ENCODE measurements at places on chromosomes 2 and 18. TPM values are rescaled to one million over a fixed set of nuclear protein-coding genes. Genes with fewer than 3 reads are reported as not detected.

FRZB gene
- total RNA-seq: 0.04 TPM

BOD1L2 gene
- not detected for total RNA-seq

MC2R gene
- total RNA-seq: not detected

SPR gene
- total RNA-seq: 96.0 TPM

MXD1 gene
- 7.7 TPM for total RNA-seq

SLC16A14 gene
- not detected for total RNA-seq

INHA gene
- 4.1 TPM for total RNA-seq

CFAP65 gene
- total RNA-seq: not detected

DNA sequence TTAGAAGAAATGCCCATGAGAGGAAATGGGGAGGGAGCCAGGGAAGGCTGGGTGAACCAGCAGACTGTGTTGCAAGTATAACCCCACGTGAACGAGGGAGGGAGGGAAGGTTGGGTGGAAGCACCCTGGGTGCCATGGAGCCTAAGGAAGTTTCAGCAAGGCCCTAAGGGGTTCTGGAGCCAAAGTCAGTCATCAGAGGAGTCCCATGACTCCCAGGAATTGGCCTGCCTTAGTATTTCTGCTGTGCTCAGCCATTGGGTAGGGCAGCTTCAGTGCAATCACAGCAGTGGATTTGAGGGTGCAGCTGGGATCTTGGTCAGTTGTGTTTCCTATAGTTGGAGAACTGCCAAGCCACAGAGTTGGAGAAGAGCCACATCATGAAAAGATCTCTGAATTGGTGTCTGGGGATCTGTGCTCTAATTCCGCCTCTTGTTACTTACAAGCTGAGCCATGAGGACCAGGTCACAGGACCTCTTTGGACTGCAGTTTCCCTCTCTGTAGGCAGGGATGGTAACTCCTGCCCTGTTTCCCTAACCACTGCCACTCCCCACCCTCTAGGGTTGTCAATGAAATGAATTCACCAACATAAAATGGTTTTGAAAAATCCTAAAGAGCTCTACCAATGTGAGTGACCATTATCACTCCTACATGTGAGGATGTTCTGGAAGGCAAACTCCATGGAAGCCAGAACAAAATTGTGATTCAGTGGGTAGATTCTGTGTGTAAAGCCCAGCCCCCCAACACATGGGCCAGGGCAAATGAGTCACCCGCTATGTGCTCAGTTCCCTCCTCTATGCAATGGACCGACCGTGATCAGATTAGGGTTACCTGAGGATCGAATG lies 108.9 kb downstream of the CLIP4 start:
- DNase-seq: no peak

DNA sequence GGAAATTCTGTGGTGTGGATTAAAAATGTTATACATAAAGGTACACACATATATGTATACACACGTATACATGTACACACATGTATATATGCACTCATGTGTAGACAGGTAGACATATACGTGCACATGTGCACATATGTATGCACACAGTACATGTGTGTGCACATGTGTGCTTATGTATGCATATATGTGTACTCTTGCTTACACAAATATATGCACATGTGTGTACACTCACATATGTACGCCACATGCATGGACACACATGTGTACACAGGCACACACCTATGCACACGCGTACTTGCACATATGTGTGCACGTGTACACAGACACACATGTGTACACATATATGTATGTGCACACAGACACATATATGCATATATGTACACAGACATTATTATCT lies 142.8 kb upstream of the SALL3 start:
- no peak for DNase-seq

DNA sequence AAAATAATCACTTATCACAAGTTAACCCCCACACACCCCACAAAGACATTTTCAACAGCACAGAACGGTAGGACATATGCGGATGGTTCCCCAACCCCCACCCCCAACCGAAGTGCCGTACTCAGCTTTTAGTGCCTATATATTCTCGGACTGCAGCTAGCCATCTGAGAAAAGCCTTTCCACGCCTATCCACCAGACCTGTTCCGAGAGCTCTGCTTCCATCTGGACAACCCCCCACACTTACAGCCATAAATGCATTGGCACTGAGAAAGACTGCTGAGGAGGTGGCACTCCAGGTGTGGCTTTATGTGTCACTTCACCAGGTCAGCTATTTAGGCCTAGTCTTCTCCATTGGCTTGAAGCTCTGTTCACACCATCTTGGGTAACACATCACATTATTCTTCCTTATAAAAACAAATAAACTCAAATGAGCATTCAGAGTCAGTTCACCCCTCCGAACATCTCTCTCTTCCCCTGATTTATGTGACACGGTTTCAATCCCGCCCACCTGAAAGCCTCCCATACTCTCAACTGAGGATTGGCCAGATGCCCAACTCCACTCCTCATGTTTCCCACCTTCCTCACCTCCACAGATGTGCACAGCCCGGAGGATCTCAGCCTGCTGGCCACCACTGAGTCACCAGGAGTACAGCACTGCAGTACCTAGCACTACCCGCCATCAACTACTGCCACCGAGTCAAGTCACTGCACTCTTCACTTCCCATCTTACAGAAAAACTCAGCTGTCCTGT lies 127.4 kb downstream of the CACNB4 start:
- no peak for DNase-seq

DNA sequence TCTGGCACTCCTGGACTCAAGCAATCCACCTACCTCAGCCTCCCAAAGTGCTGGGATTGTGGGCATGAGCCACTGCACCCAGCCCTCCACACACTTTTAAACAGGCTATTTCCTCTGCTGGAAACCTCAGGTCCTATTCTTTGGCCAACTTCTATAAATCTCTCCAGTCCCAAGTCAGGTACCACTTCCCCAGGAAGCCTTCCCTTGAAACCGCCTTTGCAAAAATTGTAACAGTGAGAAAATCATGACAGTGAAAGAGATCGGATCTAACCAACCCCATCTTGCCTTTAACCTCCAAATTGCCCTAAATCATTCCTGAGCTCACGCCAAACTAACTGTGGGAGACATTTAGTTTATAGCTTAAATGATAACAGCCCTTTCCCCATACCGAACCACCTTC lies 67.3 kb upstream of the CABLES1 start:
- no peak for DNase-seq

GRCh38 chr2:240506406-240507059 lies 51.3 kb downstream of the ANKMY1 start:
- DNase-seq: no peak

GRCh38 chr2:28615706-28616105 lies 119.8 kb downstream of the PLB1 start:
- no peak for DNase-seq

GRCh38 chr2:151833984-151834383 lies 5.8 kb upstream of the ARL5A start:
- DNase-seq: no peak

DNA sequence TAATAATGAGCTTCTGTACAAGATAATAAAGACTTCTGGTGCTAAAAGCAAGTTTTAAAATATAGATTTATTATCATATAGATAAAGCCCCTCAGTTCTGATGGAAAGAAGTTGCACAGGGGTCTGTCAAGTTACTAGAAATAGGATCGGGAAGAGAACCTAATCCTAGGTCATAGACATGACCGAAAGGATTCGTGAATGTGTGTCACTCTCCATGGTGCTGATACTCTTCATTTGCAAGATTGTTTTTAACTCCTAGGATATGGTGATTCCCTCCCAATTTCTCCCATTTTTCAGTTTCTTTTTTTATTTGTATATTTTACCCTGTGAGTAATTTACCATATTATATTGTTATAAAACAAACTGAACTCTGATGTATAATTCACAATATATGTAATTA lies 58.9 kb upstream of the CTNNA2 start:
- DNase-seq: no peak

GRCh38 chr18:62434798-62435197 lies 88.0 kb upstream of the ZCCHC2 start:
- DNase-seq: no peak

DNA sequence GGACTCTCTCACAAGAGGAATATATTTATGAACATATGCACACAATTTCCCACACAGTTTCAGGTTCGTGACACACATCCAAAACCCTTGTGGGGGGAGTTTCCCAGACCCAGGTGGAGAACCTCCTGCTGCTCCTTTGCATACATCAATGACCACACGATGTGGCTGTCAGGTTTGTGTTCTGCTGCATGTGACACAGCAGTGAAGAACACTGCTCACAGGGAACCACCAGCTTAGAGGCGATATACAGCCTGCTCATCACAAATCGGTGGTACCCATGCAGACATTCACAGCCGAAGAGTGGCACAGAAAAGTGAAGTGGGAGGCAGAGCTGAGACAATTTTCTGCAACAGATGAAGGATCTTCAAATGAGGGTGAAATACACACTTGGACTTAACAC lies 175.6 kb upstream of the ZFP36L2 start:
- no peak for DNase-seq

- DNase-seq: no peak
These were observed 6.8 kb upstream of the GREB1 start for GRCh38 chr2:11527001-11527400.

DNA sequence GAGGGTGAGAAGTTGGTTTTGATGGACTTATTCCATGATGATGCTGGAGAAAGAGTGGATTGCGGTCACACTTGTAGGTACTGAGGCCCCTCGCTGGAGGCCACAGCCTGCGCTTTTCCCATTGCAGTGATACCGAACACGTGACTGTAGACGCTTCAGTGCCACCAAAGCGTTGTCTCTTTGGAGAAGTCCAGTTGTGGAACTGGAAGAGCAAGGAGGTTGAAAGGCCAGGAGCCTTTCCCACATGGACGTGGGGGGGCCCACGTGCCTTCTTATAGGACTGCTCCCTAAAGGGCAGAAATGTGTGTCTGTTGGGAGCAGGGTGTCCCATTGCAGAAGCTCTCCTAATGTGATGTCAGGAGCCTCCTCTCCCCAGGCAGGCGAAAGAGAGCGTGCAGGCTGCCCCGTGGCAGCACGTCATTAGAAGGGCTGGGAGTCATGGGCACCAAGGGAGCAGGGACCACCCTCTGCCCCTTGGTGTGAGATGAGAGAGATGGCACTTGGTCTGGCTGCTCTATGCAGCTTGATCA lies 31.5 kb downstream of the LPIN1 start:
- DNase-seq: no peak

DNA sequence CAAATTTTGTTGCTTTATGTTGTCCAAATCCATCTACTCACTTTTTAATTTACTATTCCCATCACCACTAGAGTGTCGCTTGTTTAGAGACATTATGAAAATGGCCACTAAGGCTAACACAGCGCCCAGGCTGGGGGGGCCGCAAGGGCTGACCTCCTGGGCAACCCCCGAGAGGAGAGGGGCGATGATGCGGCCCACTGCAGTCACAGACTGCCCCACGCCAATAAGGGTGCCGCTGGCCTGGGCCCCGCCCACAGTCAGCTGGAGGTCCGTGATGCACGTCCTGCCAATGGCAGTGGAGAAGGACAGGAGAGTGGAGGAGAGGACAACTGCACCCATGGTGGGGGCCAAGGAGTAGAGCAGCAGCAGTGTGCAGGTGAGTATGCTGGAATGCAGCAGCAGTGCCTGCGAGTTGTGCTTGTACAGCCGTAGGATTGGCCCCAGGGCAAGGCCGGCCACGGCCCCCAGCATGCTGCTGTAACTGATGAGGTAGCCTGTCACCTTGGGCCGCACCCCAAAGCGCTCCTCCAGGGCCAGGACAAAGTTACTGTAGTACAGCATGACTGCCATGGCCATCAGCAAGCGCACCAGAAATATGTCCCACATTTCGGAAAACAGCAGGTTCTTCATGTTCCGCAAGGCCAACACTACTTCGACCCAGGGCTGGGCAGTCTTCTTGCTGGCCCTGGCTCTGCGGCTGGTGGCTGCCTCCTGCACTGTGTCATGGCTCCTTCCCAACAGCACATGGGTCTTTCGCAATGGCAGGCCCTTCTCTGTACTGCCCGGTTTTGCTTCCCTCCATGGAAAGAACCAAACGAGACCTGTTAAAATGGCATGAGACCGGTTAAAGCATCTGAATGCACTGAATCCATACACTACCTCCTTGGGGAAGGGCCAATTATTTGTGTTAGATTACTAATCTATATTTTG lies 43.2 kb upstream of the TMEM182 start:
- no peak for DNase-seq

DNA sequence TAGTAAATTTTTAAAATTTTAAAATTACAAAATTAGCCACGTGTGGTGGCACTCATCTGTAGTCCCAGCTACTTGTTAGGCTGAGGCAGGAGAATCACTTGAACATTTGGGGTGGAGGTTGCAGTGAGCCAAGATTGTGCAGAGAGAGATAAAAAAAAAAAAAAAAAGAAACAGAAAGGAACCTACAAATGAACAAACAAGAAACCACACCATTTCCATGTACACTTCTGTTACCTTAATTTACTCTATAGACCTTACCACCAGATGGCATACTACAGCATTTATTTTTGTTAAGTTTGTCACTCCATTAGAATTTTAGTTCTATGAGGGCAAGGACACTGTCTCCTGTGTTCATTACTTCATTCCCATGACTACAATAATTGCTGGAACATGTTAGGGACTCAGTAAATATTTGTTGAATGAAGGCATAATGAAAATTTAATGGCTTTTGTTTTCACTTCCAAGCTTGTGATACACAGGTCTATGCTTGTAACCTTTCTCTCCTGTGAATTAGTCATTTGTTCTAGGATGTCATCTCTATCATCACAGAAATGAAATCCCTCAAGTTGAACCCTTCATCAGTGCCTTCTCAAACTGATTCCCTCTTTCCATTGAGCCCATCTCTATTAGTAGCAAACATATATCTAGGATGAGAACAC lies 76.0 kb downstream of the ARHGAP15 start:
- DNase-seq: peak; percentile 23

DNA sequence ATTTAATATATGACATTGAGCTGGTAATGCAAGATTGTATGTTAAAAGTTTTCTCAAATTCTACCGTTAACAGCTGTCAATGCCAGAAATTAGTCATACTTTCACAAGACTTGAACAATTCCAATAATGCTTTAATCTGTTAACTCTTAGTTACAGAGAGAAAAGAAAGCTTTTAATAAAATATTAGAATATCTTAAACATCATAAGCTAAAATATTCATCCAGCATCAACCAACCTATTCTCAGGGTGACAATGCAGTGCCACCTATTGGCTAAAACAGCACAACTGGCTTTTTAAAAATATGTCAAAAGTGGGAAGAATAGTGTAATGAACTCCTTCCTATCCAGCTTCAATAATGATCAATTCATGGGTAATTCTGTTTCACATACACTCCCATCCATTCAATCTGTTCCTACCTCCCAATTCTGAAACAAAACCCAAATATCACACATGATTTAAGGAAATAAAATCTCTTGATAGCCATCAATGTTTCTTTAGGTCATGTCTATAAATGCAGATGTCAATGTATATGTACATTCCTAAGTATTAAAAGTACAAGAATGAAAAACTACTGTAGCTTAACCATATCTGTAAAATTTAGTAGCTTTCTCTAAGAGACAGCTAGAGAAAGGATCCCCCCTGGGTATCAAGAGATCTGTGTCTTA lies 79.8 kb upstream of the CCDC141 start:
- no peak for DNase-seq

DNA sequence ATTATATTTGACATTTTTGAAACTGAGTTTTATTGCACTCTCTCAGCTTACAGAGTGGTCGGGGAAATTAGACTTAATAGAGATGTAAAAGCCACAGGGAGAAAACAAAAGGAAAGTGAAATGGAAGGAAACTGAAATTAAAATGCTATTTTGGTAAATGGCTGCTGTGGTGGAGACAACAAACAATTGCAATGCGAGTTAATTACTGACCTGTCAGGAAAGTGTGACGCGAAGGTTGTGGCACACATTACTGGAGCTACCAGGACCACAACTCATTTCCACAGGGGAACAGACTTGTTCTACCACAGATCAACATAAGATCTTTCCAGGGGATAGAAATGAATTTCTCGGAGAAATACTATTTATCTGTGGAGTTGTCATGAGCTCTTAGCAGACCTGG lies 19.5 kb downstream of the ARHGAP15 start:
- no peak for DNase-seq

- DNase-seq: no peak
These were observed 51.9 kb upstream of the SPTBN1 start for GRCh38 chr2:54404270-54404669.
